Hematopoietic multipotent progenitor cell treated with erythropoietin and hydrocortisone succinate and interleukin-3 and kit ligand, for 4 days (in vitro differentiated cells): ENCODE measurements at places on chromosomes 12 and 14.
A peak's percentile ranks its signal among the peaks of the same experiment; 100 is the strongest.

DNA sequence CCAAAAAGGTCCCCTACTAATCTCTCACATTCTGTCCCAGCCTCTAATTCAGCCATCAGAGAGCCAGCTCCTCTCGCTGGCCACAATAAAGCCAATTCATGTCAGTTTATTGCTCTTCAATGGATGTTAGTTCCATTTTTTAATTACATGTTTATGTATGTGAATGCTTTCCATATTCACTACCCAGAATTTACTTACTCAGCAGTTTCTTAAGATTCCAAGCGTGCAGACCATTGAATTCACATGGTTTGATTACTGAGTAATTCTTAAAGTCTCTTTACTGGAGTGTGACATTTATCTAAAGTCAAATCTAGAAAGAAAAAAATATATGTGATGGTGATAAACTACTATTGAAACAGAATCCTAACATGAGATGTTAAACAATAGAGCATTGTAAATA, 102.2 kb downstream of the LLPH start:
- DNase-seq: no peak

GRCh38 chr12:46722394-46723185, 103.2 kb downstream of the SLC38A4 start:
- DNase-seq: no peak

DNA sequence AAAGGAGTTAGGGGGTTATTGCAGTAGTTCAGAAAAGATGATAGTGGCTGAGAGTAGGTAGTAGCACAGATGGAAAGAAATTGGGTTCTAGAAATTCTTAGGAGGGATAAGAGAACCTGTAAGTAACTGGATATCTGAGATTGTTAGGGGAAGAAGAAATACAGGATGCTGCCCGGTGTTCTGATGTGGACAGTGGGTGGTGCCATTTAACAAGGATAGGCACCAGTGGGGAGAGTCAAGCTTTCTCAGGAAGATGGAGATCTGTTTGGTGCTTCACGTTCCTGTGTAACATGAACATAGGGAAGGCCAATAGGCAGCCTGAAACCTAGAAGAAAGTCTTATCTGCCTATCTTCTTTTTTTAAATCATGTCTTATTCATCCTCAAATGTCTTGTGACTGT, 245.9 kb downstream of the NPAS3 start:
- DNase-seq: peak; percentile 30

DNA sequence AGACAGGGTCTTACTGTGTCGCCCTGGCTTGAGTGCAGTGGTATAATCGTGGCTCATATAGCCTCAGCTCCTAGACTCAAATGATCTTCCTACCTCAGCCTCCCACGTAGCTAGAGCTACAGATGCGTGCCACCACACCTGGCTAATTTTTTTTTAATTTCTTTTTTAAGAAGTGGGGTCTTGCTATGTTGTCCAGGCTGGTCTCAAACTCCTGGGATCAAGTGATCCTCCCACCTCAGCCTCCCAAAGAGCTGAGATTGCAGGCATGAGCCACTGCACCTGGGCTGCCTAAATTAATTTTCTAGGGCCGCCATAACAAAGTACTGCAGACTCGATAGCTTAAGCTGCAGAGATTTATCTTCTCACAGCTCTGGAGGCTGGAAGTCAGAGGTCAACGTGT, 9.1 kb downstream of the LTBR start:
- DNase-seq: no peak

DNA sequence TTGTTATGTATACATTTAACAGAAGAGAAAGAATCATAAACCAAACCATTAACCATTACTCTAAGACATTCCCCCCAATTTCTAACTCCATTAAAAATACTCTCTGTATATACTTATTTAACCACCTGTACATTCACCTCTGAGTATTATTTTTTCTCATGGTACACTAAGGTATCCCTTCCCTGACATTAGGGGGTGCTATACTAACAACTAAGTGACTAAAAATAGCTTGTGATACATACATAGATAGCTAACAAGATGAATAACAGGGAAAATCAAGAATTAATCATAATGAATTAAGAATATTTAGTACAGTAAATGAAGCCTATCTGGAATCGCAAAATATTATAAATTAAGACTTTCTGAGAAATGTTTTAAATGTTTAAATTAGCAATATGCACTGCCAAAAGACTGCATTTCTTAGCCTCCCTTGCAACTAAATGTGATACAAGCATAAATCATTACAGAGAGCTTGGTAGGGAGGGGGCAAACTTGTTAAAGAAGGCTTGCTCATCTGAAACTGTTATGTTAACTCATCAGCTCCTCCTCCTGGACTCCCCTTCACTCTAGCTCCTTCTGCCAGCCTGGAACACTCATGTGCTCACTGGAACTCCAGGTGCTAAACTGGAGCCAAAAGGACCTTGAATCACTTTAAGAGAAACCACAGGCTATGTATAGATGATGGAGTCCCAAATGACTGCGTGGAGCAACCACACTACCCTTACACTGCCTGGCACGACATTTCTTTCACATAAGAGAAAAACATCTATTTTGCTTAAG, 14.9 kb downstream of the C2CD5 start:
- peak; percentile 78 for DNase-seq

DNA sequence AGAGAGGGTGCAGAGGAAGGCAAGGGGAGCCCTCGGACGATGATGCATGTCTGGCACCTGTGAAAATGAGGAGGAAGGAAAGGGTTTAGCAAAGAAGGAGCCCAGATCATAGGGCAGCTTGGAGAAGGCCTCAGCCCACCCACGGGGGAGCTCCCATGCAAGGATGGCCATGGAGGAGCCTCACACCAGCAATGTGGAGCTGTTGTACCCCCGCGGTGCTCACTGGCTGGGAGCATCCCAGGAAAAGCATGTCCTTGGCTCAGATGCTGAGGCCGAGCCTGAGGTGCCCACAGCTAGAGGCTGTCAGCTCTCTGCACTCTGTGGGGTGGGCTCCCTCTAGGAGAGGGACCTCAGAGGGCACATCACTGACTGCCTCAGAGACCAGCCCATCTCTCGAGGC, 622.6 kb downstream of the AACS start:
- no peak for DNase-seq

DNA sequence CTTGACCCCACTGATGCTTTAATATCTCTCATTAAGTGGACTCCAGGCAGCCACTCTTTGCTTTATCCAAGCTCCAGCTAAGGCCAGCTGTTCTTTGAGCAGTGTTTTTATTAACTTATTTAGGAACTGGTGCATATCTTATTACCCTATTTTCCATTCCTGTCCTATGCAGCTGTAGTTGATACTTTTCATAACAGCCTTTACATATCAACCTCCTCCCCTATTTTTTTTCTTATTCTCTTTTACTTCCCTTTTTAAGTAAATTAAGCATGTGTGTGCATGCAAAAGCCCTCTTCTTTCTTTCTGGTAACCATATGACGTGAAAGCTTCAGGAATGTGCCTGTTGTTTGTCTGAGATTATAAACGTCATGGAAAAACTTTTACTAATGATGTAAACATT, 121.2 kb downstream of the PTPRQ start:
- peak; percentile 1 for DNase-seq

DNA sequence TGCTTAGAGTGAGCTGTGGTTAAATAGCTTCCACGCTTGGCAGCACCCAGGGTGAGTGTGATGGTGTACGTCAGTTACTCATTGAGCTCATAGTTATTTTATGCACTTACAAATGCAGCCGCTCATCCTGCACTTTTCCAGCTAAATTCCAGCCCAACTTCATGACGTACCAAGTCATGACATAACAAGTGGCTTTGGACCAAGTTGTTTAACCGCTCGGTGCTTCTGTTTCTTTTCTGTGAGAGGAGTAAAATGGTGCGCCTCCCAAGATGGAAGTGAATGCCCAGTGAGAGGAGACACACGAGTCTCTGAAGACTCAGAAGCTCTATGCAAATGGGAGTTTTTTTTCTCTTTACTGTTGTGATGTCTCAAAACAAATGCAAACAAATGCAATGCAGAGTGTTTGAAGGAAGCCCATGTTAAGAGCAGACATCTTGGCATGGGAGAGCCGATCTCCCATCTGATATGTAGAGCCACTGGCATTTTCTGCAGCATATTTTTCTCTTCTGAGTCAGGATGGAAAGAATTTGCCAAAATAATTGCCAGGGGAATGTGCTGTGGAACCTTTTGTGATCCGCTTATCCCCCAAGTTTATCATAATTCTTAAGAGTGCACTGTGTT, 72.2 kb downstream of the FBXW8 start:
- DNase-seq: no peak

DNA sequence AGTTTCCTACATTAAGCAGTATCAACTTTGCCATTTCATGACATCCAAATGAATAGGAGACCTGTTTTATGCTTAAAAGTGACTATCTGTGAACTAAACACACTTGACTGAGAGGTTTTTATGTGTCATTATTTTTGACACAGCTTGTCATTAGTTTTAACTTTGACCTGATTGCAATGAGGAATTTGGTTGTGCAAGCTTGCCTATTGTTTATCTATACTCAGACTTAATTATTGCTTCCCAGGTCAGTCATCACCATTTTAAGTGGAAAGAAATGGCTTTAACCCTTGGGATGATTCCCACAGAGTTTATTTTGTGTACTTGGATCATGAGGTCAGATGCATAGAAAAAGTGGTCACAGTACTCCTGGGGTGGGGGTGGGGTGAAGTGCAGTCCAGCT, 171.0 kb upstream of the PRICKLE1 start:
- no peak for DNase-seq

DNA sequence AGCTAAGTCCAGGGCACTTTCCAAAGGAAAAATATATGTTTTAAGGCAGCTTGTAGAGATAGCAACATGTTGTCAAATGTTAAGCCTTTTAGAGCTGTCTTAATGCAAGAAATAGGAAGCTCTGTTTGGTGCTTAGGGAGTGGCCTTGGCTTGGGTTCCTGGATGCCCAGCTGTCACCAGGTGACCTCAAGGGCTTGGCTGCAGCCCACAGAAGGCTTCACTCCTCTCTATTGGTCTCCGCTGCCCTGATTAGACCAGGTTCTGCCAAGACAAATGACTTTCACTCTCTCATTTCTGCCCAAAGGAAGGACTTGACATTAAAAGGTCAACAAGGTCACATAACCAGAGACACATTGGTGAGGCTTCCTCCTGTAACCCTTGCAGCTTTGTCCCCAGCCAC, 76.8 kb downstream of the WSCD2 start:
- no peak for DNase-seq

- no peak for DNase-seq
These were observed 465.0 kb upstream of the SOX5 start for GRCh38 chr12:24414480-24414879.

DNA sequence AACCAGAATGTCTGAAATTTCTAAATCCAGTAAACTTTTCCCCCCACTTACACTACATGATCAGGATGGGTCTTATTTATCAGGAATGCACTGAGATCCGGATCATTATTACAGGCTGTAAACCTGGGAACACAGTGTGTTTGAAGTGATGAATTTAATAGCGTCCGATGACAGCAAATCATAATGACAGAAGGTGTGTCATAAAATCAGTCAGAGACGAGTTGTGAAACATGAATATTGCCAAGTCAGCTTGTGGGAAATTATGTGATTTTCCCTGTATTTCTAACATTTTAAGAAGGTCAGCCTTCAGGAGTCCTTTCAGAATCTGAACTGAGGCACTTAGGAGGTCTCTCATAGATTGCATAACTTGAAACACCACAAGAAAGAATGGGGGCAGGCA, 36.7 kb downstream of the RERG start:
- DNase-seq: no peak
